ENCODE measurements at places on chromosomes 6 and 20. TPM values are rescaled to one million over a fixed set of nuclear protein-coding genes. Genes with fewer than 3 reads are reported as not detected.

- no peaks in the 10 kb centered on the region for H3K27me3 ChIP-seq
- H3K27ac ChIP-seq: no peak overlapping the region
- no peaks in the 10 kb centered on the region for H3K36me3 ChIP-seq
- no peak overlapping the region for H3K4me3 ChIP-seq
These were observed 261.7 kb downstream of the UTRN start for GRCh38 chr6:144546807-144547206.

The ANKEF1 gene
- 2.8 TPM for total RNA-seq

The SLC22A1 gene
- total RNA-seq: 1.2 TPM

The UBE2J1 gene
- 48.5 TPM for total RNA-seq

- no peak for DNase-seq
- no peak overlapping the region for H3K27ac ChIP-seq
- no peaks in the 10 kb centered on the region for H3K36me3 ChIP-seq
These were observed 11.7 kb downstream of the LCA5 start for GRCh38 chr6:79525272-79526100.

The PDYN gene
- 11.0 TPM for total RNA-seq

DNA sequence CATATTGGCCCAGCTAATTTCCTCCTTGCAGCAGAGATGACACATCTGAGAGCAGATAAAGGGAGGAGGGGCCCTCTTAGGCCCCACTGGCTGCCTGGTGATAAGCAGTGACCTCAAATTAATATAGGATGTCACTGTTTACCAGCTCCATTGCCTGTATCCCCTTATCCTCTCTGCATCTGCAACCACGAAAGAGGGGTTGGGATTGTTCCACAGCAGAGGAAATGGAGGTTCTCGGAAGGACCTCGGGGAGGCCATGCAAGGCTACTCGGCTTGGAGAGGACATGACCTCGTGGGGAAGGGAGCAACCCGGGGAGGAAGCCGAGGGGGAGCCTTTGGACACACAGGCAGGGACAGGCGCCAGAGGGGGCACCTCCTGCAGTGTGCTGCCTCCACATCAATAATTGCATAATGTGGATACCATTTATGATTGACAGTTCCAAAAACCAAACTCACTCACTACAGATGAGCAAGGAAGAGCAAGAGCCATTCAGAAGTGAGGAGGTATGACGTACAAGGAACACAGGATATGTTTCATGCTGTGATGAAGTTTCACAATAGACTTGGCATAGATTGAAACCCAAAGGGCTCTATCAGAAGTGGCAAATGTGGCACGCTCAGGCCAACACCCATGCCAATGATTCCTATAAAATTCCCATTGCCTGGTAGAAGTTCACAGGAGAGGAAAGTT, 177.2 kb upstream of the RNF24 start:
- peaks cover 8% of the 10 kb centered on the region for H3K4me1 ChIP-seq
- no peak for DNase-seq
- no peaks in the 10 kb centered on the region for H3K27me3 ChIP-seq
- H3K4me3 ChIP-seq: no peak overlapping the region
- no peak overlapping the region for H3K27ac ChIP-seq
- H3K36me3 ChIP-seq: peaks cover 21% of the 10 kb centered on the region

The ERVFRD-1 gene
- total RNA-seq: 0.06 TPM

DNA sequence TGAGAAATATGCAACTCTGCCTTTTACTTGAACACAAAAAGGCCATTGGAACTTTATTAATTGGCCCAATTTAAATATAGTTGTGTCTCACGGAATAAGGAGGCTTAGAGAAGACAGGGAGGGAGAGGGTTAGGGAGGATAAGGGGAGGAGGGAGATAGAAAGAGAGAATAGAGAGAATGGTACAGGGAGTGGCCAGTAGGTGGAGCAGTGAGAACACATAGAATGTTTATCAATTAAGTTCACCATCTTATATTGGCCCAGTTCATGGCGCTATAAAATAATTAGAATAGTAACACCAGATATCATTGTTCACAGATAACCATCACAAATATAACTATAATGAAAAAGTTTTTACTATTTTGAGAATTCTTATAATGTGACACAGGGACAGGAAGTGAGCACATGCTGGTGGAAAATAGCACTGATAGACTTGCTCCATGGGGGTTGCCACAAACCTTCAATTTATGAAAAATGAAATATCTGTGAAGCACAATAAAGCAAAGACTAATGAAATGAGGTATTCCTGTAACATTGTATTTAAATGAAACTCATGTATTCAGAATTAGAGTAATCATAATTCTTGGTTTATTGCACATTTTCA, 374.1 kb upstream of the MANEA start:
- H3K27me3 ChIP-seq: no peaks in the 10 kb centered on the region
- H3K4me3 ChIP-seq: no peak overlapping the region
- no peaks in the 10 kb centered on the region for H3K4me1 ChIP-seq
- no peaks in the 10 kb centered on the region for H3K36me3 ChIP-seq
- no peak for DNase-seq
- no peak overlapping the region for H3K27ac ChIP-seq

DNA sequence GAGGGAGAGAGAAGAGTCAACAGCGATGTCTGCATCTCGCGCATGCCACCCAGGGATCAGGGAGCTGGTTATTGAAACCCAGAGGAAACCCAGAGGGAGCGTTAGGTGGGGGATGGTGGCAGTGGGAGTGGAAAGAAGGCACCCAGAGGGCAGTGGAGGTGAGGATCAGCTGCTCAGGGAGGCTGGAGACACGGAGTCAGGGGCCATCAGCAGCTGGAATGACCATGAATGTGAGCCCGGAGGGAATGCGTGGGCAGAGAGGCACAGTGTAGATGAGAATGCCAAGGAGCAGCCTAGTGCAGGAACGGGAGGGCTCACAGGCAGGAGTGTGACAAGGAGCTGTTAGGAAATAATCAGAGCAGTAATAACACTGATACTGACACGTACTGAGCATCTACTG, 36.2 kb downstream of the RSPO4 start:
- H3K27ac ChIP-seq: no peak overlapping the region
- DNase-seq: no peak
- peaks cover 3% of the 10 kb centered on the region for H3K36me3 ChIP-seq
- H3K27me3 ChIP-seq: no peaks in the 10 kb centered on the region

GRCh38 chr6:79167931-79168694, 66.4 kb downstream of the HMGN3 start:
- H3K27me3 ChIP-seq: no peaks in the 10 kb centered on the region
- no peak overlapping the region for H3K27ac ChIP-seq
- no peaks in the 10 kb centered on the region for H3K36me3 ChIP-seq
- no peaks in the 10 kb centered on the region for H3K4me1 ChIP-seq
- DNase-seq: no peak
- no peak overlapping the region for H3K4me3 ChIP-seq

DNA sequence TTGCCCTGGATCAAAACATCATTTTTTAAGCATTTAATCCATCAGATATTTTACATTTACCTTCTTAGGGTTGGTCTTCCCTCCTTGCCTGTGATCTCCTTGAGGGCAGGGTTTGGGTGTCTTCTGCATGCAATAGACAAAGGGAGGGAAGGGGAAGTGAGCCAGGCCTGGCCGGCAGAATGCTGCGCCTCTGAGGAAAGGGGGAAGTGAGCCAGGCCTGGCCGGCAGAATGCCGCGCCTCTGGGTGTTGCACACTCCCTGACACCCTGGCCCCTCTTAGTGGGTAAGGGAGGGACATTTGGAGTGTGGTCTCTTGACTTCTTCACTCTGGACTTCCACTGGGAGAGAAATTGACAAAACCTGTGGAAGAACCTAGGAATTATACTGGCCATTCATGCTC, 12.4 kb downstream of the PSMF1 start:
- peaks cover 52% of the 10 kb centered on the region for H3K36me3 ChIP-seq
- H3K27ac ChIP-seq: no peak overlapping the region
- no peak for DNase-seq
- no peak overlapping the region for H3K4me3 ChIP-seq
- no peaks in the 10 kb centered on the region for H3K4me1 ChIP-seq

- no peak overlapping the region for H3K27ac ChIP-seq
- no peaks in the 10 kb centered on the region for H3K27me3 ChIP-seq
- DNase-seq: no peak
These were observed 33.0 kb downstream of the TBX18 start for GRCh38 chr6:84731401-84731800.

DNA sequence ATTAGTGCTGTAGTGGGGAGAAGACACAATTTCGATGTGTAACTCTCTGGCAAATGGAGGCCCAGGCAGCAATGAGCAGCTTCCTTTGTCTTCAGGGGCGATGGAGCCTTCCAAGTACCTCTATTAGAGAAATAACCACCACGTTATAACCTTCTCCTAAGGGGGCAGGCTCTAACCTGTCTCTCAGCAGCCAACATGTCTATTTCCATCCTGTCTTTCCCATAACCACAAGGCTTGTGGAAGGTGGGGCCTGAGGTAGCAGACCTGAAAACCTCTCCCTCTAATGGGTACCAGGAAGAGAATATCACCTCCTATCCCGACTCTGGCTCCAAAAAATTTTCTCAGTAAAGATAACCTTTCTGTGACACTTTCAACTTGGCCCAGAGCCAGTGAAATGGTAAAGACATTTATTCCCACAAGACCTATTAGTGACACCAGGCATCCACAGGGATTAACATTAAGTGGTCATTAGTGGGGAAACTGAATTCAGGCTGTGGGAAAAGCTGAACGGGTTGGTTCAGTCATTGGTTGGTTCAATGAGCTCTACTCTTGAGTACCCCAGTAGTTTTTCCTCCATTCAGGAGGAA, 4.0 kb downstream of the PEX6 start:
- no peak overlapping the region for H3K4me3 ChIP-seq
- H3K27me3 ChIP-seq: no peaks in the 10 kb centered on the region
- H3K4me1 ChIP-seq: peaks cover 23% of the 10 kb centered on the region
- no peak overlapping the region for H3K27ac ChIP-seq
- no peak for DNase-seq
- peaks cover 15% of the 10 kb centered on the region for H3K36me3 ChIP-seq

GRCh38 chr20:36030149-36030548, 61.8 kb downstream of the CNBD2 start:
- H3K4me3 ChIP-seq: no peak overlapping the region
- no peaks in the 10 kb centered on the region for H3K27me3 ChIP-seq
- no peaks in the 10 kb centered on the region for H3K4me1 ChIP-seq
- H3K27ac ChIP-seq: no peak overlapping the region
- peak; percentile 46 for DNase-seq

- no peak overlapping the region for H3K27ac ChIP-seq
- no peaks in the 10 kb centered on the region for H3K27me3 ChIP-seq
- H3K36me3 ChIP-seq: no peaks in the 10 kb centered on the region
- H3K4me3 ChIP-seq: no peak overlapping the region
- DNase-seq: no peak
These were observed 458.7 kb downstream of the BMP2 start for GRCh38 chr20:7226156-7226555.

- no peak for DNase-seq
- H3K4me3 ChIP-seq: no peak overlapping the region
- peaks cover 3% of the 10 kb centered on the region for H3K4me1 ChIP-seq
These were observed 26.2 kb upstream of the ENPP4 start for GRCh38 chr6:46103441-46104115.

The SERAC1 gene
- total RNA-seq: 14.7 TPM

GRCh38 chr20:1423625-1424106, 30.8 kb upstream of the FKBP1A start:
- no peaks in the 10 kb centered on the region for H3K36me3 ChIP-seq
- H3K4me3 ChIP-seq: no peak overlapping the region
- peaks cover 15% of the 10 kb centered on the region for H3K4me1 ChIP-seq
- peak overlapping the region; percentile 40 for H3K27ac ChIP-seq
- H3K27me3 ChIP-seq: no peaks in the 10 kb centered on the region
- DNase-seq: peak; percentile 41

- H3K4me3 ChIP-seq: no peak overlapping the region
- peaks cover 15% of the 10 kb centered on the region for H3K4me1 ChIP-seq
- DNase-seq: no peak
- H3K27ac ChIP-seq: no peak overlapping the region
These were observed 296.9 kb downstream of the FOXC1 start for GRCh38 chr6:1906609-1907008.

The TAAR6 gene
- total RNA-seq: not detected

DNA sequence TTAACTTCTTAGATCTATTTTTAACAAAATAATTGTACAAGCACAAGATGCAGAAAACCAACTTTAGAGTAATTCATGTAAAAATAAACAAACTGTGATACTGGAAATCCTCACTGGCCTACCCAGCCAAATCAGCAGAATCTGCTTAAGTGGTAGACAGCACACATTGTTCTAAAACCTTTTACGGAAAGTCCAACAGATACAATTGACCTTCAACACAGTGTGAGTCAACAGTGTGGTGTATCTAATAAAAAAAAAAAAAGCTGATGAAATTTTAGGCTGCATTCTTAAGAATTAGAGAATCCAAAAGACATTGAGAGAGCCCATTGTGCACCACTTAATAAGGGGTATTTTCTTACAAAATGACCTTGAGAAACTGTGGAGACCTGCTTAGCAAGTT, 174.5 kb downstream of the COL21A1 start:
- H3K27me3 ChIP-seq: no peaks in the 10 kb centered on the region
- H3K27ac ChIP-seq: no peak overlapping the region
- DNase-seq: no peak
- no peaks in the 10 kb centered on the region for H3K36me3 ChIP-seq
- no peak overlapping the region for H3K4me3 ChIP-seq

The BEND6 gene
- 27.1 TPM for total RNA-seq

GRCh38 chr20:48826069-48826468, 1.7 kb downstream of the PREX1 start:
- peaks cover 44% of the 10 kb centered on the region for H3K4me1 ChIP-seq
- peak overlapping the region; percentile 78 for H3K4me3 ChIP-seq
- no peak for DNase-seq
- H3K27me3 ChIP-seq: no peaks in the 10 kb centered on the region

The MACROD2 gene
- total RNA-seq: 34.0 TPM

- H3K27ac ChIP-seq: no peak overlapping the region
- no peaks in the 10 kb centered on the region for H3K36me3 ChIP-seq
- no peaks in the 10 kb centered on the region for H3K27me3 ChIP-seq
These were observed 282.7 kb downstream of the PLCB1 start for GRCh38 chr20:8414586-8415274.

DNA sequence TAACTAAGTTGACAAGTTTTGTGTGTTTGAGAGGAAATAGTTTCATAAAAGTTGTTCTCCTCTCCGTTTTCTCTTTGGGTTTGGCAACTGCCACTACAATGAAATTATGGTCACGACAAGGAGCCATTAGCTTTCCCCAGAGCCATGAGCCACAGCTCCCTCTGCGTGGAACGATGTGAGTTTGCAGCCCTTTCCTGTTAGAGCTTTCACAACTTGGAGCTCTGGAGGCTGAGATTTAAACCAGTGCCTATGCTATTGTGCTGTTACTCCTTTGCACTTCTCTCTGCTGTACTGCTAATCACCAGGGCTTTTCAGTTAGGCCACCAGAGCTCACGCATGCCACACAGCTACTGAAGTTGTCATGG, 29.3 kb upstream of the TXNDC5 start:
- no peaks in the 10 kb centered on the region for H3K27me3 ChIP-seq
- no peak overlapping the region for H3K4me3 ChIP-seq
- no peak for DNase-seq
- no peak overlapping the region for H3K27ac ChIP-seq

Data from spinal cord (tissue), 10 donors.